ENCODE measurements at places on chromosomes 12 and 14.

DNA sequence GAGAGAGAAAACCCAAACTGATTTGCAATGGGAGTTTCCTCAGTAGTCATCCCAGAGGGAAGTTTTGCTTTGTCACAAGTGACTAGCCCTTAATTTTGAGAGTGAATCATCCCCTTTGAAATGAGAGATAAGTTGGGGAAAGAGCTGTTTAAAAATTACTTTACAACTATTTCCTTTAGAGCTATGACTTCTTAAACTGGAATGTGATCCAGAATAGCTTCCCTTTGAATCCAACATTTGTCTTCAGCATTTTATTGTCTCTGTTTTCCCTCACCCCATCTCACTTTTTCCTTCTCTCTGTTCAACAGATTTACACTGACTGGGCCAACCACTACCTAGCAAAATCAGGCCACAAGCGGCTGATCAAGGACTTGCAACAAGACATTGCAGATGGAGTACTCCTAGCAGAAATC lies 109.3 kb downstream of the NAV3 start:
- DNase-seq: no peak

DNA sequence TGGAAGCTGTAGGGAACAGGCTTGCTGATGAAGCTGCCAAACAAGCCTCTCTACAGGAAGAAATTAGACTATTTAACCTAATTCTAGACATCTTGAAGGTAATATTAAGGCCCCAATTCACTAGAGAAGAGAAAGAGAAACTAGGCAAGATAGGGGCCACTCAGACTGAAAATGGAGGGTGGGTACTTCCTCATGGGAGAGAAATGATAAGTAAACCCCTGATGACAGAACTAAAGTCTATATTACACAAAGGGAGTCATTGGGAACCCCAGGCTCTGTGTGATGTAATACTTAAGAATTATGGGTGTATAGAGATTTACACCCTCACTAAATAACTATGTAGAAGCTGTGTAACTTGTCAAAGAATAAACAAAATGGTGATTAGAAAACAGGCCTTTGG lies 64.3 kb downstream of the APOBEC1 start:
- DNase-seq: no peak

GRCh38 chr12:46801293-46801692 lies 24.5 kb downstream of the SLC38A4 start:
- no peak for DNase-seq

- DNase-seq: no peak
Observed at GRCh38 chr14:97634751-97635150, 837.6 kb downstream of the VRK1 start.

GRCh38 chr14:67704484-67705089 lies 2.9 kb downstream of the RDH12 start:
- DNase-seq: no peak

DNA sequence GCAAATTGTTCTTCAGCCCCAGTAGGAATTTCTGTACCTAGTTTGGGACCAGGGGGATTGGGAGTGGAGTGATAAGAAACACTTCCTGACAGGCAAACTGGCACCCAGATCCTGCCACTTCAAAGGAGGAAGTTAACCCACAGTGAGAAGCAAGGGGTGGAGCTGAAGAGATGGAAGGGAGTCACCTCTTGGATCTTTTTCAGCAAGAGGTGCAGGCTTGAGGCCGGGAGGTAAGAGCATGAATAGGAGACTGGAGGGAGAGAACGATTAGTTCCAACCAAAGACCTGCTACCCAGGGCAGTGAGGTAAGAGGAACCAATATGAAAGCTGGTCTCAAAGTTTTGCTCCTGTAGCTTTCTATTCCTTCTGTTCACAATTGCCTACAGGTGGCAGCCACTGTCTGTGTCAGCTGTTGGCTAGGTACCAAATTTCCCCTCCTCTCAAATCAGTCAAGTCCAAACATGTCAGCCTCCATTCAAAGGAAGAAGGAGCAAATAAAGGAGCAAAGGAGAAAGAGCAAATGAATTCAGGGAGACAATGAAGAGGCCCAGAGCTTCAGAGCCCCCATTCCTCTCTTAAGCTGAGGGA lies 14.9 kb upstream of the TAC3 start:
- no peak for DNase-seq

- DNase-seq: peak; percentile 78
Observed at GRCh38 chr14:70907176-70907995, at the start of gene PCNX1. PCNX1 (plus strand) TSS chr14:70907459; CDS start chr14:70907851, 392 bp downstream.

- no peak for DNase-seq
Observed at GRCh38 chr14:99908653-99909250, 115.5 kb downstream of the EML1 start.

DNA sequence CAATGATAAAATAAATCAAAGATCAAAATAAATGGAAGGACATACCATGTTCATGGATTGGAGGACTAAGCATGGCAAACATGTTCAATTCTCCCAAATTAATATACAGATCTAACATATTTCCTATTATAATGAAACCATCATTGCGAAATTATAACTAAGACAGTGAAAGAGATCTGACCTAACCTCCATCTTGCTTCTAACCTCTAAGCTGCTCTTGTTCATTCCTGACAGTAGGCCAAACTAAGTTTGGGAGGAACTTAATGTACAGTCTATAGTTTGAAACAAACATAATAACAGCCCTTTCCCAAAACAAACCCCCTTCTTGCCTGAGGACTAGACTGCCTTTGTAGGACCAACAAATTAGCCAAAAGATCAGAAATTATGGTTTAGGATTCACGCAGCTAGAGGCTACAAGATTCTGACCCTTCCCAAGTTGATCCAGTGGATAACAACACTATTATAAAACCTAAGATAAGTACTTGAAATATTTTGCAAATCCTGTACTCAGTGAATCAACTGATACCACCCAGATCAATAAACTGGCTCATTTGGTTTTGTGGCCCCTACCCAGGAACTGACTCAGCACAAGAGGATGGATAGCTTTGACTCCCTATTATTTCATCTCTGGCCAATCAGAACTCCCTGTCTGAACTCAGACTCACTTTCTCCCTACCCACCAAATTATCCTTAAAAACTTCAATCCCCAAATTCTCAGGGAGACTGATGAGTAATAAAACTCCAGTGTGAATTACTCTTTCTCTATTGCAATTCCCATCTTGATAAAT lies 41.7 kb upstream of the OR5AU1 start:
- no peak for DNase-seq

DNA sequence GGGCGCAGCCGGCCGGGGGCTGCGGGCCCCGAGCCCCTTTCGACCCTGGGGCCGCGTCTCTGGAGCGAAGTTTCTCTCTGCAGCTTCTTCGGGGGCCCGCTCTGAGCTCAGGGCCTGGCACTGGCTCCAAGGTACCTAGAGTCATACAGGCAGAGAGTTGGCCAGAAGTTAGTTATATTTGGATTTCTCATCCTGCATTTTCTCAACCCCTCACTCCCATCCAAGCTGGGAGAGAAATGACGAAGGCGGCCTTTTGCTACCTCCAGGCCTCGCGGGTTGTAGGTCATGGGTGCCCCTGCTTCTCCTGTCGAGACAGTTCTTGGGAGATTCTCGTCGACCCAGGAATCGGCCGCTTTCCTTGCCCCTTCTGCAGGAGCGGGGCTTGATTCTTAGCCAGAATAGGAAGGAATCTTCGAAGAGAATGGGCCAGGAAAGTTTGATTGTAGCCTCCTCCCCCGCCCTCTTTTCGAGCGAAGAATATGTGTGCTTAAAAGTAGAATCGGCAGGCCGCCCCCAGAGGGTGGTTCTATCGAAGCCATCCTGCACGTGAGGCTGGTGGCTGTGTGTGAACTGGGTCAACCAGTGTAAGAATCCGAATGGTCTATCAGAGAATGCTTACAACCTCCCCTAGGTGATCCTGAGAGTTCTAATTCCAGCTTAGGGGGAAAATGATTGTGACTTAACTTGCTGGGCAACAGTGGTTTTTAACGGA lies 785 bp downstream of the MLEC start:
- DNase-seq: peak; percentile 18

- DNase-seq: no peak
Observed at GRCh38 chr14:69089046-69089445, 63.9 kb downstream of the DCAF5 start.

DNA sequence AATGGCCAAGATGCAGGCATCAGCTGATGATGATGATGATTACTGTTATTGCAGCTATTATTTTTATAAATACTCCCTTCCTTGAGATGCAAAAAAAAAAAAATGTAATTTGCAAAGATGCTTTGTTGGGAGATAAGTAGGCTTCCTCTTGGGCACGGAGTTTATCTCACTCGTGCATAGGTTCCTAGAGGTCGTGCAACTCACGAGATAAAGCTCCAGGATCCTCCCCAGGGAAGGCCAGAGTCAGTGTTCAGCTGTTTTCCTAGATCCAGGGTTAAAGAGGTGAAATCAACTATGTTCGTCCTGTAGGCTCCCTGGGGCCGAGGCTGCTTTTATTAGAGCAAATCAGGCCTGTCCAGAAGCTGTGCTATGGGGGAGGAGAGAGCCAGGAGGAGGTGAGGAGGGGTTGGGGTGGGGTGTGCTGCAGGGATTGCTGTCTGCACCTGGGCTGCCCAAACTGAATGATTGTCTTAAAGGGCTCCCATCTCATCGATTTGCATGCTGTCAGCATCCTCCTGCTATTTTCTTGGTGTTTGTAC lies 270.3 kb downstream of the NRXN3 start:
- no peak for DNase-seq

DNA sequence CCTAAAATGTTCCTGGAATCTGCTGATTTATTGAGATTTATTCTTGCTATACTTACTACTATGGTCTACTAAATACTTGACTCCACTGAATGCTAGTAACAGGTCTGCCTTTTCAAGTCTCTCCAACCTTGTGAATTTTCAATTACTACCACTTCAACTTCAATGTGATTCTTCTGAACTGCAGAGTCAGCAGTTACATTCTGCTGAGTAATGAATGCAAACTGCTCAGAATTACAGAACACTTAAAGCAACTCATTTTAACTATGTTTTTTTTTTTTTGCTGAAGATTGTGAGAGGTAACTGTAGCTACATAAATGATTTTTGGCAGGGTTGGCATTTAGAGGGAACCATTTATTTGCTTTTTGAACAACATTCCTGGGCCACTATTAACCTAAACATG lies 41.8 kb downstream of the ARF6 start:
- DNase-seq: no peak

GRCh38 chr12:132168311-132169031 lies 24.2 kb downstream of the NOC4L start:
- no peak for DNase-seq

DNA sequence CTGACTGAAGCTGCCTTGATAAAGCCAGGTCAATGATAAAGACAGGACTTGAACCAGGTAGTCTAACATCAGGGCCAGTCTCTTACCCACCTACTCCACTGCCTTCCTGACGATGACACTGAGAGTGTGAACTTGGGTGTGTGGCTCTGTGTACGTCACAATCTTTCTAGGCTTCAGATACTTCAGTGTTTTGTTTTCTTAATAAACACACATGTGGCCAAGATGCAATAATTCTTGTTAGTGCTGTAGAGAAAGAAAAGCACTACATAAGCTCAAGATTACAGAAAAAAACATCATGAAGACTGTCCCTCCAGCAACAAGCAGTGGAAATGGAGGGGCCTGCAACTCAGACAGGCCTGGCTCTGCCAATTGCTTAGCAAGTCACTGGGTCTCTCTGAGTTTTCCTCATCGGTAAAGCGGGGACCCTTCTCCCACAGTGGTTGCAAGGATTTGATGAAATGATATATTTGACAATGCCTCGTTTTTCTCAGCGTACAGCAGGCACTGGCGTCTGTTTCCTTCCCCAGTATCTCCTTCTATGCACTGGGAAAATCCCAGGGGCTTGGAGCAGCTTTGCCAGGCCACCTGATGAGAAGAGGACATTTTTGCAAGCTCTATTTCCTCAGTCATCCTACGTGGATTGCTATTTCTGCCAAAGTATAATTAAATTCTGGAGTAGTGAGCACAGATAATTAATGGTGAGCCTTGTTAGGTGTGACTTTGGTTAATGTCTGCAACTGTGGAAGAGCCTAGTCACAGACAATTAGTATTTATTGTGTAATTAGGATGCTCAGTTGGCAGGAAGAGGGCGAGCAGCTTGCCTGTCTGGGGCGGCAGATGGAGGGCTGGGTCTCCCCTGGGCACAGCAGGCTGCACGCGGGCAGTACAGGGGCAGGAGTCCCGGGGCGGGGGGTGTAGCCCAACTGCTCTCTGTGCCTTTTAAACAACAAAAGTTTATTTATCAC lies 55.8 kb upstream of the CHGA start:
- no peak for DNase-seq

DNA sequence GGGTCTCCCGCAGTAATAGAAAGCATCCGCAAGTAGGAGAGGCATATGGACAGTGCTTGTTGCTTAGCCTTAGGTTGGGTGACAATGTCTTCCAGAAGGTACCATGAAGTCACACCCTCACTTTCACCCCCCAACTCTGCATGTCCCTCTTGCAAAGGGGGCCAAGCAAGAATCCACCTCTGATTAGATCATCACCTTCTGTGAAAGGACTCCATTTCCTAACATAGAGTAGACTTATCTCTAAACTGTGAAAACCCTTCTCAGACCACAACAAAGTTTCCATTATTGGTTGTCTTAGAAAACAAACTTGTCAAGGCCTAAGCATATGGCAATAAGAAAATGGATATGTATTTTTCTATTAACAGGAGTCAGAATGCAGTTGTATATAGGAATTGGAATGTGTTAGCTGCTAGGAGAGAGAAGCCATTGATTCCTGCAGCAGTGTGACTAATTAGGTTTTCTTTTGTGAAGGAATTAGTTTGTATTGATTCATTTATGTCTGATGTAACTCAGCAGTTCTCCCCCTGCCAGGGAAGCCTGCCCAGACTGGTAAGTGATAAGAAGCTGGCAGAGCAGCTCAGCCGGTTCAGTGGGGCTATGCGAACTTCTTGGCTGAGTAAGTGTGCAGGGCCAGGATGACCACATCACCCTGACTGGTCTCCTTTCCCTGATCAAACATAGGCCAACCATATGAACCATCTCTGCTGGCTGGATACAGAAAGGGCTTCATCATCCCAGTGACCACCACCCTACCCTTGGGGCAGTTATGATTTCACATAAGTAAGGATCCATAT lies 107.3 kb upstream of the CCDC196 start:
- DNase-seq: no peak

DNA sequence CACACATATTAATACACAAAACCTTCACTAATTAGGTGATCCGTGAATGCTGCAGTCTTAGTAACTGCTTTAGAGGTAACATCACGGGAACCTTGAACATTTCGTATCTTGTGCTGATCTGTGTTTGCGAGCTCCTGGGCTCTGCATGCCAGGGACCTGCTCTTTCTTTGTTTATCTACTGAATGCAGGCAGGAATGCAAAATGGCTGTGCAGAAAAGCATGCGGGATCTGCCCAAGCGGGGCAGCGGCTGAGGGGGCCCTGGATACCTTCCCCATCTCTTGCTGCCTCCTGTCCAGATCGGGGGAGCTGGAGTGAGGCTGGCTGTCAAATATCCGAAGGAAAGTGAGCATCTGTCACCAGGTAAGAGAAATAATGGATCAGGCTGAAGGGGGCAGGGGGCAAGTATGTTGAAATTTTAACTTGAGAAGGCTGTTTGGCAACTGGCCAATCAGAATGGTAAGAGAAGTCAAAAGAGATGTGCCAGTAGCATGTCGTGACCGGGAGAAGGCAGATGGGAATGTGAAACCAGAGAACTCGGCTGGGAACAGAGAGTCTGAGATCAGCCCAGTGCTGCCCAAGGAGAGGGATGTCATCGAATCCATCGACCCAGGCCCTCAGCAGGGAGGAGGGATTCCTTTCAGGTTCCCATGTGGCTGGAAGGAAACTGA lies 191.4 kb downstream of the TTC7B start:
- DNase-seq: no peak

- DNase-seq: no peak
Observed at GRCh38 chr12:128698301-128698972, 125.3 kb downstream of the SLC15A4 start.

Data from stimulated activated CD8-positive, alpha-beta memory T cell treated with anti-CD3 and anti-CD28 coated beads, Interleukin-15, amount 100 ng/mL, for 4 hours (primary cell).